DMS153 (cell line): ENCODE measurements at places on chromosomes 12 and 14.

DNA sequence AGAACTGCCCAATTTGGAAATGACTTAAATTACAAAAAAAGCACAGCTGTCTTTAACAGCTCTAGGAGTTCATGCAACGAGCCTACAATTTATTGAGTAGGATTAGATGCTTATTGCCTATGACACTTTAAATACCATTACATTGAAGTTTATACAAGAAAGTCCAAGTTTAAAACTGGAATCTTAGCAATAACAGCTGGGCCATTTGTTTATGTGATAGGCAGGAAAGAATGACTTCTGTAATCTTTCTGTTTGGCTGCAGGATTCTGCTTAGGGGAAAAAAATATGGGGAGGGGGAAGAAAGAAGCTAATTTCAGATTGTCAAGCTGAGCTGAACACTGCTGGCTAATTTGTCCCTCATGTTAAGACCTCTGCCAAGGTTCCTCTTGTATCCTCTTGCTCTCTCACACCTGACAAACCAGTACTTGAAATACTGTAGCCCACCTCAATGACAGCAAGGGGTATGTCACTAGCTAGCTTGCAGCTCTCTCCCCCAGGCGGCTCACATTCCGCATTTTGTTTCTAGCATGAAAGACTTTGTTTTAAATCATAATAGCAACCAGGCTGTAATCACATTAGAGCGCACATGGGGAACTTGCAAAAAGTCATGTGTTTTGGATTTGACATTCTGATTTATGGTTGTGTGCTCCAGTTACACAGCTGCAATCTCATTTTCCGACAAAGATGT, 384.8 kb downstream of the BMP4 start:
- no peak for DNase-seq

GRCh38 chr12:52862023-52862422, 13.2 kb upstream of the KRT78 start:
- no peak for DNase-seq

- no peak for DNase-seq
Measured at GRCh38 chr12:28909291-28909690, 239.8 kb upstream of the FAR2 start.

DNA sequence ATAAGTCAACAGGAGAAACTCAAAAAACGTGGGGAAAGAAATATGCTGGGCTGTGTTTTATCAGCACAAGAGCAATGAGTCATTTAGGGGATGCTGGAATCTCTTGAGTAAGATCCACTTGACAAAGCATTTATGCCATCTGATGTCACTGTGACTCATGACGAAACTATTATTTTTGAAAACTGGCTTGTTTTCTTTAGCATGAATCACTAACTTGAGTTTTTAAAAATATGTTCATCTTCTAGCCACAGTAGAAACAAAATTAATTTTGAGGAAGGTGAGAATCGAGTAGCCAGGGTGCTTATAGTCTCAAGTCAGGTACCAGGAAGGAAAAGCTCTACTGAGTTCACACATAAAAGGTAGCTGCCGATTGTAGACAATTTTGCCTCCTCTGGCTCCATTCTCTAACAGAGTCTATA, 456.2 kb upstream of the MGAT4C start:
- DNase-seq, result peak; percentile 21
